ENCODE measurements at places on chromosomes 16 and 17.
A peak's percentile ranks its signal among the peaks of the same experiment; 100 is the strongest.

DNA sequence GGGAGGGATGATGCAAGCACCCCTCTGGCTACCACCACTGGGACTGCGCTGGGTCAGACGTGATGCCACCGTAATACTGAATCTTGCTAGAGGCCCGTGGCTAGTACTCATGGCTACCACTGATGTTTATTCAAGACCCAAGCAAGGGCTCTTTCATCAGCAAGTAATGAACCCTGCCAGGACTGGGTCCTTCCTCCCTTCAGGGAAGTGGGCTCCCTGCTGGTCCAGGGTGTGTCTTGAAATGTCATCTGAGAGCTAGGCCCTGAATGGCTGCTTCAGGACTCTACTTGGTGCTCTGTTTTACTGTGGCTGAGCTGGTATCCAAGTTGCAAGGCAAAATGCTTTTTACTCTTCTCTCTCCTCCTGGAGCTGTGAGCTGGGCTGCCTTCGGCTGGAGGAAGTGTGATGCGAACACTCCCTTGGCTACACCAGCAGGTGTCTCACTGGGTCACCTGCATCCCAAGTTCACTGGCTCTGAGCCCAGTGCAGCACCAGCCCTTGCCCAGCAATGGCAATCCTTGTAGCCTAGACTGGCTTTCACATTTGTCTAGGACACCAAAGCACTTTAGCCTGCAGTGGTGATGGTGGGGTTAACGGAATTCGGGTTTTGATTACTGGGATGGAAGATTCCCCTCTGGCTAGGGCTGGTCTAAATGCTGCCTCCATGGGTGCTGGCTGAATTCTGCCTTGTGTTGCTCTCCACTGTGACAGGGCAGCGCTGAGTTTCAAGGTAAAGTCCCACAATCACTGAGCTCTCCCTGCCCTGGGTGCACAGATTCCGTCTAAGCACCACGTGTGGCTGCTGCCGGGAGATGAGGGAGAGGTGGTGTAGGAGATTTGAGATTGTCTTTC lies 98.6 kb downstream of the USP22 start:
- no peak for DNase-seq

DNA sequence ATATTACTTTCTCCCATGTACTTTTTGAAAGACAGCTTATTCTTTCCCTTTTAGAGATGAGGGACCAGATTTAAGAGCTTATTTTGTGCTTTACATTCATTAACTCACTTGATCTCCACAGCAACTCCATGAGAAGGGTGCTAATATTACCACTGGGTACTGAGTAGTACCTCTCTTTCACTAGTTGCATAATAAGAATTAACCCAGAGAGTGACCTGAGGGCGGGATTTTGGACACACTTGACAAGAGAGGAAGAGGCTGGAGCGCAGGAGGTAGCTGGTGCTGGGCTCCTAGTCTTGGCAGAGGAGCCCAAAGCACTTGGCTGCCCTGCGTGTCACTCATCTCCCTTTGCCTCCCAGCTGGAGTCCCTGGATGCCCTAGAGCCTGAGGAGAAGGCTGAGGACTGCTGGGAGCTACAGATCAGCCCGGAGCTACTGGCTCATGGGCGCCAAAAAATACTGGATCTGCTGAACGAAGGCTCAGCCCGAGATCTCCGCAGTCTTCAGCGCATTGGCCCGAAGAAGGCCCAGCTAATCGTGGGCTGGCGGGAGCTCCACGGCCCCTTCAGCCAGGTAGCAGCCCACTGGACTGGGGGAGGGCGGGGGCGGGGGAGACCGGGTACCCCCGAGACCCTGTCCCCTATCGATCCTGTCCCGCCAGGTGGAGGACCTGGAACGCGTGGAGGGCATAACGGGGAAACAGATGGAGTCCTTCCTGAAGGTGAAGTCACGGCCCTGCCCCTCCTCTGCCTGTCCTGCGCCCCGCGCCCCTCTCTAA lies 1.7 kb upstream of the MAZ start:
- DNase-seq = peak; percentile 13

DNA sequence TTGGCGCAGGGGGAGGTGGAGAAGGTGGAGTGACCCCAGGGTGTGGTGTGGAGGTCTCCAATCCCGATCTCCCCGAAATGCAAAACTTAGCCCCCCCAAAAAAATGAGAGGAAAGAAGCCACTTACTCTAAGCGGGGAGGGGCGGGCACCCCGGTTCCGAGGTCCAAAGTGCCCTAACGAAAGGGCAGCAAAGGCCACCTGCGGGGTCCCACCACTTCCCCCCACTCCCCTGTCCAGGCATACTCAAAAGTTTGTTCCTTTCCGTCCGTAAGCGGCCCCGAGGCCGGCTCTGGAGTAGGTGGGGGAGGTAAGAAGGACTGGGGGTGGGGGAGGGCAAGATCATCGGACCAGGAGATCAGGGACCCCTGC lies 1.1 kb downstream of the TOX3 start:
- no peak for DNase-seq

GRCh38 chr16:48441863-48442279 lies 56.7 kb upstream of the SIAH1 start:
- DNase-seq = no peak

- no peak for DNase-seq
These were observed 32.4 kb downstream of the HAPSTR1 start for GRCh38 chr16:9123871-9124270.

DNA sequence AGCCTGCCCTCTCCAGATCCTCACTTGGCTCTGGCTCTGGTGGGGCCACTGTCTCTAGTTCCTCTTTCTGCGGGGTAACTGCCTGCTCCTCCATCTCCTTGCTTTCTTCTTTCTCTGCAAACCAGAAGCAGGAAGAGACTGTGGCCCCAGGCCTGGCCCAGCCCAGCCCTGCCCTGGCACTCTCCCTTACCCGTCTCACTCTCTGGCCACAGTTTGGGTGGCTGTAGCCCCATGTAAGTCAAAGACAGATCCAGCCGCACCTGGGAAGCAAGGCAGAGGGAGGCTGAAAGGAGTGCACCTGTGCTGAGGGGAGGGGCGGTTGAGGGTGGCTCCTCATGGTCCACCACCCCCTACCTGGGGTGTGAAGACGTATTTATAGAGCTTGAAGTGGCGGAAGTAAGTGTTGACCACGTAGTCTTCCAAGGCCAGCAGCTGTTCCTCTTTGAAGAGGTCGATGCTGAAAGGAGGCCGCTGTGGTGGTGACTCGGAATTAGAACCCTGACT lies 2.8 kb downstream of the CFAP119 start:
- no peak for DNase-seq

DNA sequence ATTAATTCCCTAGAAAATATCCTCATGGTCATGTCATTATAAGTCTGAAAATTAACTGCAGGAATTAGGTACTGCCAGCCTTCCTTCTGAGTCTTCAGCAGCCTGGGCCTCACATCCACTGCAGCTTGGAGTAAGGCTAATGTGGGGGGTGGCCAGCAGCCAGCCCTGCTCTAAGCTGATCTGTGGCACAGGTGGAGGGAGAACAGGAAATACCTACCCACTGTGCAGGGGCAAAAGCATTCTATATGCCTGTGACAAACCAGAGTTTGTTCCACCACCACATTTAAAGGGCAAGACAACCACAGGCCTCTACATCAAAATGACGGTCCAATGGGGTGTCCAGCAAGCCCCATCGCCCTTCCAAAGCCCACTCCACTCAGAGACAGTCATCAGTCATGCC lies 9.4 kb downstream of the NPRL3 start:
- no peak for DNase-seq

DNA sequence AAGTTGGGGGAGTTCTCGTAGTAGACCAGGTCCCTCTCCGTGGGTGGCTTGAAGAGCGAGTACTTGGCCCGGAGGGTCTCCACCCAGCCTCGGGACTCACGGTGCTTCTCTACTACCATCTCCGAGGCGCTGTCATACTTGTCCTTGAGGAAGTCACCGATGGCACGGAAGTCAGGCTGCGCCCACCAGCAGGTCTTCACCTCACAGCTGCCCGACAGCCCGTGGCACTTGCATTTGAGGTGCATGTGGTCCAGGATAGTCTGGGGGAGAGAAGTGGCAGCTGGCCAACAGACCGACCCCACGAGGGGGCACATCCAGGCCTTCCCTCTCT lies 50.0 kb downstream of the WNT3 start:
- no peak for DNase-seq

DNA sequence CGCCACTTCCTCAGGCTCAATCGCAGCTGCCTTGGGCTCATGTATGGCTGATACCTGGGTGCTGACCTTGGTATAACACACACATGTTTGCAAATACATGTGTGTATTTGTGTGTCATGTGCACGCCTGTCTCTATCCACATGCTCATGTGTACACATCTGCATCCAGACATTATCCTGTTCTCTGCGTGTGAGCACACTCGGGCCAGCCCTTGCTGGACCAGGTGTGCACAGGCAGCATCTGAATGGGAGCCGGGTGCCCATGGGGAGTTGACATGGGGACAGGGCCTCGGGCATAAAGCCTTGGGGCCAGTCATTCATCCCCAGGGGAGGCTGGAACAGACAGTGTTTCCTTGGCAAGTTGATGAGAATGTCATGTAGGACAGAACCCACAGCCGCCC lies 29.1 kb upstream of the CRHR1 start:
- DNase-seq = no peak

- DNase-seq = peak; percentile 19
These were observed 667 bp downstream of the PSMD3 start for GRCh38 chr17:39981207-39981741.

DNA sequence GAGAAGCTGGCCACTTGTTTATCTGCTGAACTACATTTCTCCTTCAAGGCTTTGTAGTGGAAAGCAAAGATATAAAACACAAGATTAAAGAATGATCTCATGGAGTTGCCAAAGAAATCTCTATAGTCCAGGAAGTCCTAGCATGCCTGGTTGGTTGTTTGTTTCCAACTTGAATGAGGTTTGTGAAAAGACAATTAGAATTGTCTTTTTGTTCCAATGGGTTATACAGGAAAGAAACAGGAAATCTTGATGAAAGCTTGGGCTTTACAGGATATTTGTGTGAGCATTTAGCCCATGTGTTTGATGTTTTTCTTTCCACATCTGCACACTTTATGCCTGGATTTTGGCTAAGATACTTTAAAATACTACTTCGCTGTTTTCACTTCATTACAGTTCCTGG lies 273.4 kb downstream of the CEP112 start:
- DNase-seq = no peak

DNA sequence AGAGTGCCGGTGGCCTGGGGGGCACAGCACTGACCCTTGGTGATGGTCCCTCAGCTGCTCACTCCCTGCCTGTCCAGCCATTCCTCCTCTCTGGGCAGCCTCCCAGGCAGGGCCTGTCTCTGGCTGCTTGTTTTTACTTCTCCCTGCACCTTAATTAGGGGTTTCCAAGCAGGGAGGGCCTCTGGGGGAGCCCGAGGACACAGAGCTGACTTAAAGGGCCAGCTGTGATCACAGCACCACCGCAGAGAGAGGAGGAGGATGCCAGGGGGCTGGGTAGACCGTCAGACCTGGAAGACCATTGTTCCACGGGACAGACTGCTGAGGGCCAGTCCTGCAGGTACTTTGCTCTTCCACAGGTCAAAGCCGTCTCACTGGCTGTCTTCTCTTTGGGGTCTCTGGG lies 1.2 kb upstream of the DPH1 start:
- DNase-seq = no peak

DNA sequence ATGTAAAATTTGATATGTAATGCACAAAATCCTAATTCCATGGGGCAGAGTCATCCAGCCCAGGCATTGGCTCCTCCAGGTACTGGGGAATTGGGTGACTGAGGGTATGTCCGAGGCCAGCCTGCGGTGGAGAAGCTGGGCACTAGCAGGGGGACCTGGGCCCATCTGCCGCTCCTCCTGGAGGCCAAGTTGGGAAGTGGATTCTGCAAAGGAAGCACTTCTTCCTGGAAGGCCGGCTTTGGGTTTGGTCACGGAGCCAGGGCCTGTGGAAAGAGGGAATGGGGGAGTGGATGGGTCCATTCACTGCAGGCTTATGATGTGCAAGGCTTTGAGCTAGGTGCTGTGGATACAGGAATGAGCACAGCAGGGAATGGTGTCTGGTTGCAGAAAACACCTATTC lies 85.8 kb downstream of the GNAO1 start:
- no peak for DNase-seq

GRCh38 chr17:21375162-21375560 lies 996 bp upstream of the KCNJ12 start:
- no peak for DNase-seq

GRCh38 chr16:27444015-27444414 lies 42.0 kb downstream of the IL21R start:
- DNase-seq = peak; percentile 13

DNA sequence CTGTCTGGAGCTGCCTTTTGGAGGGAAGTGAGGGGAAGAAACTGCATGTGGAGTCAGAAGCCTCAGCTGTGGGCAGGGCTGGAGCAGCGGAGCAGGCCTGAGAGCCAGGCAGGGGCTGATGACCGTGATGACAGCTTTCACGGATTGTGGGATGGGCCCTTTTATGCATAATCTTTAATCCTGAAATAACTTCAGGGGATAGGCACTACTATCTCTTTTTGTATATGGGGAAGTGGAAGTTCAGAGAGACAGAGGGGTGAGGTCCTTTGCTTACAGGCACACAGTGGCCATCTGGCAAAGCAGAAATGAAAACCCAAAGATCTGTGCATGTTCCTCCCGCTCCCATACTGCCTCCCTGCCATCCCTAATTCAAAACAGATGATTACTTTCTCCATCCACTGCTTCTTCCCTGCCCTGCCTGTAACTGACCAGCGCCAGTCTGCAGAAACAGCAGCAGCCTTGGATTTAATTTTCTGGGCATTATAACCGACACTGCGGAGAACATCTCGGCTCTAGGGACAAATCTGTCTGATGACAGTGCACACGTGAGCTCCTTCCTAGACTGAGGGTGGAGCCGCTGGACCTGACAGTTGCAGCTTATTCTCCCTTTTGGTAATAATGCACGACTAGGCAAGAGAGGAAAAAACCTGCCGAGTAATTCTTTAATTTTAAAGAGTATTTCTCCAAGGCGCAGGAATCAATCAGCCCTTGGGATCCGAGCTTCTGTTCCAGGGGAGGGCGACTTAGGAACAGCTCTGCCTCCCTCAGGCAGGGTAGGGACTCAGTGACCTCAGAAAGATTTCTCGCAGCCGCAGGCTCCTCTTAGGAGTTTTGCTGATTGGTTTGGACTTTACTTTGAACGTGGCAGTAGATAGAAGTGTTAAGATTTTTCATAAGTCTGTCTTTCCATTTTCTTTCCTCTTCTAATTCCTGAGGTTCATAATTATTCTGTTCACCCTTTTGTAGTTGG lies 95.4 kb downstream of the UTP18 start:
- DNase-seq = no peak

DNA sequence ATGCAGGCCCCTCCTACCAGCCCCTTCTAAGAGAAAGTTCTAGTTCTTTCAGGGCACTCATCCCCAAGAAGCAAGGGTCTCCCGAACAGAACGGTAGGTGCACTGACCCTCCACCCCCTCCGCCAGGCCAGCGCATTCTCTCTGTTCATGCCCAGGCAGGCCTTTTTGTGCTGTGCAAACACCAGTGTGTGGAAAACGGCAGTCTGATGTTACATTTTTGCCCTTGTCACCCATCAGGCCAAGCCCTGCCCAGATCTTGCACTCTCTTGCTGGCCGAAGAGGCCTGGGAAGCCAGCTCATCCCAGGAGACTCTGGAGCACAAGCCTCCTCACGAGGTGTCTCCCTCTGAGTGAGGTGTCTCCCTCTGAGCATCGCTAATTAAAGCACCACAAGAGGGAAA lies 16.1 kb upstream of the MTSS2 start:
- DNase-seq = no peak

DNA sequence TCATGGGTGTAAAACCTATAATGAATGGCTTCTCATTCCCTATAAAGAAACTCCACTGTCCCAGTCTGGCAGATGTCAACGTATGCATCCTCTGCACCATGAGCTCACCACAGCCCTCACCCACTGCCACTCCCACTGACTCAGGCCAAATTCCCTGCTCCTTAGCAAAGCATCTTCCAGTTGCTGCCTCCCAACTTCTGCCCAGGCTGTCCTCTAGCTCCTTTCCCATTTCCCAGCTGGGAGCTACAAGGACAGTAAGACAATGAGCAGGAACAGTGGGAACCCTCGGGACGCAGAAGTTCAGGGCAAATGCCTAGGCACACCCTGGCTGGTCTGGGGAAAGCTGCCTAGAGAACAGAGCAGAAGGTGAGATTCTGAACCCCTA lies 9.1 kb upstream of the THAP11 start:
- peak; percentile 76 for DNase-seq

Measured in mesenchymal stem cell (in vitro differentiated cells and primary cell).